ENCODE measurements at places on chromosomes 5 and 9.

- DNase-seq: no peak
These were observed 193.6 kb downstream of the SREK1 start for GRCh38 chr5:66337626-66338226.

DNA sequence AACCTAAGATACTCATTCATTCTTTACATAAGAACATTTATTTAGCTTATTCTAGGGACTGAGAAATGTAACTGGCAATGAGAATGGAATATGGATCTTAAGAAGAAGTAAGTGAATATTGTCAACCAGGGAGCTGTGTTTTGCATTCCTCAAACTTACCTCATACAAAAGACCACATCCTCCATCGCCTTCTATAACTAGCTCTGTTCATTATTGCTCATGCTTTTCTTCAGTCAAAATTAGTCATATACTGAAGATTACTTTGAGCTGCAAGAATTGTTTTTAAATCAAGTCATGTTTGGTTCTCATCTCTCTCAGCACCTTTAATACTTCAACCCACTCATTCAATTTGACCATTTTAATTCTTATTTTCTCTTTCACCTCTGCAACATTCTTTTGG lies 140.3 kb upstream of the RASA1 start:
- DNase-seq: peak; percentile 2

DNA sequence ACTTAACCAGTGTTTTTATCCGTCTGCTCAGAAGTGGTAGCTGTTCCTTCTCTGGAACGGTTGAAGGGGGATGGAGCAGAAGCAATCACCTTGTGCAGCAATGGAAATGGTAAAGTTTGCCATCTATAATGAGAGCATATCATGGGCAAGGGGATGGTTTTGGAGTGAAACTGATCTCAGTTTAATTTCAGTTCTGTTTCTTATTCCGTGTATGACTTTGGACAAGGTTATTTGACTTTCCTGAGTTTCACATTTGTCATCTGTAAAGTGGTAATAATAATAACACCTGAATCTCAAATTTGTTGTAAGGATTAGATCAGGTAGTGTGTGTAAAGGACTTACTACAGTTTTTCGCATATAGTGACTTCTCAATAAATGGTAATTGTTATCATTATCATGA lies 106.1 kb downstream of the PCSK1 start:
- DNase-seq: no peak

DNA sequence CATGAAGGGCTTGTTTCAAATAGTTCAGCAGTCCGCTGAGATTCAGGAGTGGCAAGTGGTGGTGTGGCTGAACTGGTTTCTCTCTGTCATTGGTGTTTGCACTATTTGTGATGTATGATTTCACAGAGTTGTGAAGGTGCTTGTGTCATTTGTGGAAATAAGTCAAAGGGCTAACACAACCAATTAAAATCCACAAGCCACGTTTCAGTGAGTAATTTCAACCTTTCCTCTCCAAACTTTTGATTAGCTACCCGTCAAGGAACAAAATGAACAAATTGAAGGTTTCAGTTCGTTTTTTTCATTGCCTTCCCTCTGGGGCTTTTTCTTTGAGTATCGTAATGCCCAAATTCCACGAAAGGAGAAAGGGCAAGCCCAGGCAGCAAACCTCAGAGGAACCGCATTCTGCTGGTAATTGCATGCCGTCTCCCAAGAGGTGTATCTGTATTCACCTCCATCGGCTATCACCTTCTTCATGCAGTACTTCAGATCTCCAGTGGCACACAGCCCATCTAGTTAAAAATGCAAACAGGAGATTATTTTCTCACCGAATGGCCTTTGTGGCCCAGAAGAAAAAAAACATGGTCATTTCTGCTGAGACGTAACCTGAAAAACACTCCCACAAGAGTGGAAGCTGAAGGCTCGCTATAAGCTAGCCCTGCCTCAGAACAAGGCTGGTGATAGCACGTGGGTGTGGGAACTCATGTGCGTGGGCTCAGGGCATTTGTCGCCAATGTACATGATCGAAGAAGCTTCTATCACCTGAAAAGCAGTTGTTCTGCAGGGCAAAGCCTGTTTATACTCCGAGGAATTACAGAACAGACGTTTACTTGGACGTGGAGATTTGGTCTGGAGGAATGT lies 197.1 kb downstream of the NR3C1 start:
- DNase-seq: peak; percentile 83

GRCh38 chr5:74624501-74624900 lies 16.0 kb downstream of the ENC1 start:
- no peak for DNase-seq

DNA sequence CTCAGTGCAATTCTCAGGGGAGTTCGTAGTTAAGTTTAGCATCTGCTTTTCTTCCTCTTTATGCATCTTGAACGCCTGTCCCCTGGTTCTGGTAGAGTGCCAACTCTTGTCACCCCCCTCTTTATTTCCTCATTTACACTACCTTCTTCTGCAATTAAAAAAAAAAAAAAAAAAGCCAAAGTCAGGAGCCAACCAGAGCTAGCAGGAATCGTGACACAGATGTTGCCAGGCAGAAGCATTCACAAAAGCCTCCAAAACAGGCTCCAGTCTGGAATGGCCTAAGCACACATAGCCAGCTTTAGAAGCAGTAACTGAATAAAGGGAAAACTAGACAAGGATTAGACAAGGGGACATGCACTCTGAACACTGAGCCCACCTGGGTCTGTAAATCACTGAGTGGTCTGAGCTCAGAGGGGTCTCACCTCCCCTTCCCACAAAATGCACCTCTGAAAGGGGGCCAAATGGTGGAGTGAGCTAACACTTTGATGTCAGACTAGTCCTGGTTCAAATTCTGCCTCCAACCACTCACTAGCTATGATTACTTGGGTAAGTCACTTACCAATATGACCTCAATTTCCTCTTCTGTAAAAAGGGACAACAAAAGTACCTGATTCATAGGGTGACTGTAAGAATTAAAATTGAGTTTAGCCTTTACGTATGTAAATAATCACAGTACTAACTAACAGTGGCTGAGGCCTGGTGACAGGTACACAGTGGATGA lies 2.0 kb downstream of the CD74 start:
- peak; percentile 98 for DNase-seq

GRCh38 chr9:72065076-72065475 lies 4.7 kb upstream of the C9orf57 start:
- no peak for DNase-seq

Data from MV-4-11 (cell line).